ENCODE measurements at places on chromosomes 11 and 22.

GRCh38 chr11:96341211-96342013, 1.6 kb downstream of the MAML2 start:
- peak; percentile 47 for DNase-seq

- no peak for DNase-seq
These were observed 134.3 kb upstream of the C11orf58 start for GRCh38 chr11:16603890-16604793.

DNA sequence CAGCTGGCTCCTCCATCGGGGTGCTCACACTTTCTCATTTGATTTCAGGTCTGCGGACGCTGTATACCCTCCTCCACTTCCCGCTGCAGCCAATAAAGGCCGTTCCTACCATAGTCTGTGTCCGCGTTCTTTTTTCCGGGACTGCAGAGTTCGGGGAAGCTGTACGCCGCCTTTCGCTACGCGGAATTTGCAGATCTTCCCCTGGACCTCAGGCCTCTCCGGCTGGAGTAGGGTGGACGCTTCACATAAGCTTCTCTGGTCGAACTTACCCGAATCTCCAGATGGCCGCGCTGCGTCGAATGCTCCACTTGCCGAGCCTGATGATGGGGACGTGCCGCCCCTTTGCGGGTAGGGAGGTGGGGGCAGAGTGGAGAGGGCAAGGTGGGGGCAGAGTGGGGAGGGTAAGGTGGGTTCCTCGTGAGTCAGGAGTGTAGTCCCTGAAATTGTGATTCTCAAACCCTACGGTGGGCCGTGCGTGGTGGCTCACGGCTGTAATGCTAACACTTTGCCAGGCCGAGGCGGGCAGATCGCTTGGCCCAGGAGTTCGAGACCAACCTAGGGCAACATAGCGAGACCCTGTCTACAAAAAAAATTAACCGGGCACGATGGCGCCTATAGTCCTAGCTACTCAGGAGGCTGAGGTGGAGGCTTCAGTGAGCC, 617 bp downstream of the CSKMT start:
- no peak for DNase-seq

DNA sequence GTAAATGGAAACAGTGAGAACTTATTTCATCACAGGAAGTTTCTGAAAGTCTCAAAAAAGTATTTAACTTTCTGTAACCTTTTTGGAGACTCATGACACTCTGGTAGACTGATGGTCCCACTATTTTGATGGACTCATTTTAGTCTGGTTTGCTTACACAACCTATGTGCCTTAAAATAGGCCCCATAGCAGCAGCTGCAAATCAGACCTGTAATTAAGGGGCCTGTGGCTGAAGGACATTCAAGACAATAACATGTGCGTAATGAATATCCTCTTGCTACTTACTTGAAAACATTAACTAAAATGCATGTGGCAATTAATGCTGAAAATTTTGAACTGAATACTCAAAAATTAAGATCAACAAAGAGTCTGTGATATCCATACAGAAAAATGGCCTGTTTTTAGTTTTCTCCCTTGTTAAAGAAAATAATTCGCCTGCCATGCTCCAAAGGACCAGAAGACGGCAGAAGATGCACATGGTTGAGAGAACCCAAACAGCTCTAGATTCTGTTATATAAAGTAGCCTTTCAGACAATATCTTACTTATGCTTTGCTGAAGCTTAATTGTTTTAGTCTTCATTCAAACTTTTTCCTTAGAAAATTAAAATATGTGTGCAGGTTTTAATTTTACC, 568.5 kb downstream of the KCNA4 start:
- no peak for DNase-seq

DNA sequence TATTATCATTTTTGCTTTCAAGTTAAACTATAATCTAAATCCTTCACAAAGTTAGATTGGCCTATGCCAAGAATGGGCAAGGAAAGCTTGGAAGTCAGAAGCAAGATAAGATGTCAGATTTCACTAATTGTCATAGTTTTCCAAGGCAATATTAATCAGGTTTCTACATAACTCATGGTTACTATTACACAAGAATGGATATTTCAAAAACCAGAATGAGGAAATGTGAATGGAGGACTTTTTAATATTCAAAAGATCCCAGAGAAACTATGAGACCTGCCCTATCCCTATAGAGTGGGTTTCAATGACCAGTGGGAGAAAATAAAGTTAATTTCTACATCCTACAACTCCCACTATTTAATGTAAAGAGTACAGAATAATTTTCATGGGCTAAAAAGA, 203.2 kb downstream of the CASP12 start:
- DNase-seq = no peak

Measured in C1 segment of cervical spinal cord (tissue), 14 donors.